Neural progenitor cell (in vitro differentiated cells): ENCODE measurements at places on chromosomes 2 and 18.

GRCh38 chr2:131588152-131588873 is 60.6 kb downstream of the CCDC74A start:
- no peak for DNase-seq

DNA sequence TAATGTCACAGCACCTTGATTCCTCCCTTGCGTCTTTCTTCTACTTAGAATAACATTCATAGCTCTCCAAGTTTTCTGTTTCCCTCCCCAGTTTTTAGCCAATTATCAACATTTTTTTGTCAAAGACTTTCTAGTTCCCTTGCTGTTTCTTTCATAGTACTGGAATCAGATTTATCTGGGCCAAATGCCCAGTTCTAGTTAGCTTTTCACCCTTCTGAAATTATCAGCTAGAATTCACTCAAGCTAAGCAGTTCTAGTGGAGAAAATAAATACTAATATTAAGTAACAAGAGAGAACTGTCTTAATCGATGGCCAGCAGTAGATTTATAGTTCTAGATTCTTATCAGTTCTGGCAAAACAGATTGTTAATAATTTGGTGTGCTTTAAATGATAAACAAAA is 36.2 kb downstream of the EFEMP1 start:
- no peak for DNase-seq

- DNase-seq: no peak
Observed at GRCh38 chr2:237636578-237636977, 9.2 kb downstream of the LRRFIP1 start.

DNA sequence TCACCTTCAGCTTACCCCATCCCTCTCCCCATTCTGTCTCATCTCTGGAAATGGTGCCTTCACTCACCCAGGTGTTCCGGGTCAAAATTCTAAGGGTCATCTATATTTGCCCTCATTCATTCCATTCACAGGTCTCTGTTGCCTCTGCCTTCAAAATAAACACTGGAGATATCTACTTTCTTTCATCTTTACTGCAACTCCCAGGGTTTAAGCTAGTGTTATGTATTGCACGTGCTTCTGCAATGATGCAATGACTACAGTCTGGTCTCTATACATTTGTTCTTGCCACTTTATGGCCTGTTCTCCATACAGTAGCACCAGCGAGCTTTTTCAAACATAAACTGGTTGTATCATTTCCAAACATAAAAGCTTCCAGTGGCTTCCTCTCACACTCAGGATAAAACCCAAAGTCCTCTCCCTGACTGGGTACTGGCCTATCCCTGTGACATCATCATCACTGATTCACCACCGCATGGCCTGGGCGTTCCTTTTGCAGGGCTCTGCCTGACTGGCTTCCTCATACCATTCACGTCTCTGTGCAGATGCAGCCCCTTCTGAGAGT is 14.3 kb downstream of the DSG2 start:
- DNase-seq: no peak

GRCh38 chr18:67508146-67508545 is 8.4 kb downstream of the DSEL start:
- DNase-seq: no peak

DNA sequence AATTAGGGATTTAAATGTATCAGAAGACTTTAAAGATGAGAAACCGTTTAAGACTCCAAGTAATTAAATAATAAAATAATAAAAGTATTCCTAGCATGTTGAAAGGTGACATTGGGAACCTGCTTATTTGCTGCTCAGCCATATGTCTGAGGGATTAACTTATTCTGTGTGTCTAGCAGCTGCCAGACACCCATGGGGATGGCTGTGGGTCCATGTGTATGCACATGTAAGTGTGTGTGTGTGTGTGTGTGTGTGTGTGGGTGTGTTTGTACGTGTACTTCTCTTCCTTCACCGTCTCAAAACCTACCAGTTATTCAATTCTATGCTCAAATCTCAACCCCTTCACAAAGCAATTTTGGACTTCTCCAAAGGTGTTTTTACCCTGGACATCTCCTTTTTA is 124.5 kb downstream of the SETBP1 start:
- DNase-seq: no peak

DNA sequence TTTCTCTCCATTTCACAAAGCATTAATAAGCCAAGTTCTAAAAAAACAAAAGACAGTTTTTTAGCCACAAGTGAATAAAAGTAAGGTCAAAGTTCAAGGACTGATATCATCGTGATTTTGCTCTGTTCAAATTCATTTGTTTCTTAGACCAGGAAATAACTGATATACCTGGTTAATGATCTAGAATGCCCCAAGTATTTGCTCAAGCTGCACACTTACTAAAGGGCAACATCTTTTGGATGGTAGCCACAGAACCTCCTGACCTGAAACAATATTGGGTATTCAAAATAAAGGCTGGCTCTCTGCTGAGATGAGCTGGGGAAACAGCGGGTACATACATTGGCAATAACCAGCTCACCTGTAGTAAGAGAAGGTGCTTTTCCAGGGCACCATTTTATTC is 314.7 kb upstream of the LYPD1 start:
- DNase-seq: no peak

DNA sequence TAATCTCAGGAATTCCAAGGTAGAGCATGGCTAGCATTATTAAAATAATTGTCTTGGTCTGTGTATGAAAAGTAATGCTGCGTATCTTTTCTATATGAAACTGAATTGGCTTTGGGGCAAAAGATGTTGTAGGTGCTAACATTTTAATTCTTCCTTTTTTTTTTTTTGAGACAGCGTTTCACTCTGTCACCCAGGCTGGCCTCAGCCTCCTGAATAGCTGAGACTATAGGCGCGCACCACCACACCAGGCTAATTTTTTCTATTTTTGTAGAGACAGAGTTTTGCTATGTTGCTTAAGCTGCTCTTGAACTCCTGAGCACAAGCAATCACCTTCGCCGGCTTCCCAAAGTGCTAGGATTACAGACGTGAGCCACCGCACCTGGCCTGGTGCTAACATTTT is 172.6 kb upstream of the STON1 start:
- DNase-seq: no peak

DNA sequence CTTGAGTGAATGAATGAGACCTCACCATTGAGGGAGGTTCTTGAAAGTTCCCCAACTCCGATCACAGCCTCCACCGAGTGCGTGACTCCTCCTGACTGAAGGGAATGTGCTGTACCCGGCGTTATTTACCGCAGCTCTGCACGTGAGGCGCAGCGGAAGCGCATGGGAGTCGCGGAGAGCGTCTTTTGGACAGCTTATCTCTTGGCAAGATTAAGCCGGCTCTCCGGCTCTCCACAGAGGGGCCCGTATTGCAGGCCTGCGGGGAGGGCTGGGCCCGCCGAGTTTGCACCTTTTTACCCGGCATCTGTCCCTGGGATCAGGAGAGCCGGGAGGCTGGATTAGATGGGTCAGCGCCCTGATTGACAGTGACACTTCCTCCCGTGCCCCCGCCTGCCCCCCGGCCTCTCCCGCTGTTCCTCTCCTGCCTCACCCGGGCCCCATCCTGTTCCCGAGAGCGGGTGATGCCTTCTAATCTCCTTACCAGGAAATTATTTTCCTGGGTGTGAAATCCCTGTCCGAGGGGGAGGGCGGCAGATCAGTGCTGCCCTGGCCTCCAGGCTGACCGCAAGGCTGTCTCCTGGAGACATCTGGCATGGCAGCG is 176.3 kb downstream of the INHBB start:
- peak; percentile 60 for DNase-seq

GRCh38 chr18:497688-498087 is 2.8 kb downstream of the COLEC12 start:
- no peak for DNase-seq

GRCh38 chr2:207764096-207764630 is 5.5 kb downstream of the FZD5 start:
- peak; percentile 41 for DNase-seq

DNA sequence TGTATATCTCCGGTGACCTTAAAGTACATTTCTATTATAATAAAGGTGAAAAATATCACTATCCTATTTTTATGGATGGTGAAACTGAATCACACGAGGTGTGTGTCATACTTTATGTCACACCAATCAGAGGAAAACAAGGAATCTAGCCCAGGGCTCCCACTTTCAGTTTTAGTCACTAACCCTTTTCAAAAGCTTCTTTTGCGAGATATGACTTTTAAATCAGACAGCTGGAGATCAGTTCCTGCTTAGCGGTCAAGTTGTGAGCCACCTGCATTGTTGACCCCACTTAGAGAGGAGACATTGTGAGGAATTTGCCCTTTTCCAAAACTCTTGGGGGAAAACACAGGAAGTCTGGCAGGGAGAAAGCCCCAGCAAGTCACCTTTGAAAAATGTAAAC is 70.5 kb downstream of the CPS1 start:
- DNase-seq: no peak

- no peak for DNase-seq
Observed at GRCh38 chr2:101402630-101403029, 15.3 kb upstream of the CREG2 start.

DNA sequence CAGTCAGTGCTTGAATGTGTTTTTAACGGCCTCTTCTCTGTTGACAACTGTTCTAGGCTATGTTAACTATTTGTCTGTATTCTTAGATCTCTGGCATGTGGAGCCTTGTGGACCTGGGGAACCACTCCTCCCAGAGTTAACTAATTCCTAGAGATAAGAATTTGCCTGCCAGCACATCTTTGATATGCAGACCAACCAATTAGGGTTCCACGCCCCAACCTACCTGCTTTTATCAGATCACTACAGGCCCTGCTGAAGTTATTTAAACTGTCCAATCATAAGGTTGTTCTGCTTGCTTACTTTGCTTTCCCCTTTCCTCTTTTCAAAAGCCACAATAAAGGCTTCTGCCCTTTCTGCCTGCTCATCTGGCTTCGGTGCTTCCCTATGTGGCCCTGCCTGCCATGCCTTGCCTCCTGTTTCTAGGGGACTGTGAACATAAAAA is 8.5 kb upstream of the CYBRD1 start:
- DNase-seq: no peak

GRCh38 chr2:27282892-27283291 is 663 bp downstream of the TRIM54 start:
- no peak for DNase-seq

DNA sequence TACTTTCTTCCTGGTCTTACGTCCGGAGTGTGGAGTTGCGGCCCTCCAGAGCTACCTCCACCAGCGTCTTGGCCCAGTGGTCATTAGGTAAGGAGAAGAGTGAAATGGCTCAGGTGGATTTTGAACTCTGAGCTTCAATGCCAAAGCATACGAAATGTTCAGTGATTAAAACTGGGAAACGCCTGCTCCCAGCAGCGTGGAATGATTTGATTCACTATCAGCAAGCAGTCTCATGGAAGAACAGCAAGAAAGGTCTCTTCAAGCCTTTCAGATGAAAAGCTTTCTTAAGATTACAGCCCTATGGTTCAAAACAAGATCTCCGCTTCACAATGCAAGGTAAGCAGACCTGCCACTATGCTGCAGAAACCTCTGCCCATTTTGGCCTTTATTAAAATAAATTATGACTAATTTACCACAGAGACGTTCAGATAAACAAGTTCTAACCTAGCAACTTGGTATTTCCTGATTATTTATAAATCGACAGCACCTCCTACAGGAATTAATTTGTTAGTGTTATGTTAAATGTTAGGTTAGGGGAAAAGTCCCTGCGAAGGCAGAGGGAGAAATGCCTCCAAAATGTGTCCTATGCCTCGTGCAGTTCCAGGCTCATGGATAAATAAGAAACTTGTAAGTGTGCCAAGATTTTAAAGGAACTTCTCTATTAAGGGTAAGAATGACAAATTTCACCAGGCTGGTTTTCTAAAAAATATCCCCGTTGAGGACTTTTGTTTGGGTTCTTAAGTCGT is 10.1 kb downstream of the SP9 start:
- peak; percentile 54 for DNase-seq
